ENCODE measurements at places on chromosomes 5 and 9.
A peak's percentile ranks its signal among the peaks of the same experiment; 100 is the strongest.

DNA sequence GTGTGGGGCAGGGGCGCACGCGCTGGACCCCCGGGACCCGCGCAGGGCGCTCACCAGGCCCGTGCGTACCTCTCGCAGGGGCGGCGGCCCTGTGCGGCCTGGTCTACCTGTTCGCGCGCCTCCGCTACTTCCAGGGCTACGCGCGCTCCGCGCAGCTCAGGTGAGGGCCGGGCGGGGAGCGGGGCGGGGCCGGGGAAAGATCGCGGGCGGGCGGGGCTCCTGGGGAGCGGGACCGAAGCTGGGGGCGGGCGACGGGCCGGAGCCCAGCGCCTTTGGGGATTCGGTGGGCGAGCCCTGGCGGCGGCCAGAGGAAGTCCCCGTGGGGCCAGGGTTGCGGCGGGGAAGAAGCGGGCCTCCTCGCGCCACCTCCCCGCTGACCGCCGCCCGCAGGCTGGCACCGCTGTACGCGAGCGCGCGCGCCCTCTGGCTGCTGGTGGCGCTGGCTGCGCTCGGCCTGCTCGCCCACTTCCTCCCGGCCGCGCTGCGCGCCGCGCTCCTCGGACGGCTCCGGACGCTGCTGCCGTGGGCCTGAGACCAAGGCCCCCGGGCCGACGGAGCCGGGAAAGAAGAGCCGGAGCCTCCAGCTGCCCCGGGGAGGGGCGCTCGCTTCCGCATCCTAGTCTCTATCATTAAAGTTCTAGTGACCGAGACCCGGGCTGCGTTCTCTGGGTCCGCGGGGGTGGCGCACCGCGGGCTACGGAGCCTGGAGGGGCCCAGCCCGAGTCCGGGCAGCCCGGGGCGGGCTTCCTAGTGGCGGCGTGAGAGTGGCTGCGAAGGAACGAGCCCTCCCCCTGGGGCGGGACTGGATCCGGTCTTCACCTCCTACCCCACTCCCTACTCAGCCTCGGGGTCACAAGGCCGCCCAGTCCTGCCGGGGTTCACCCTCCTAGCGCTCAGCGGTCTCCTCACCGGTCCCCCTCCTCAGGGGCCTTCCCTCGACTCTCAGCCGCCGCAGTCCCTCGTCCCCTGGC is 2.4 kb downstream of the LTC4S start:
- DNase-seq = peak; percentile 80

GRCh38 chr9:21779397-21779796 is 23.0 kb upstream of the MTAP start:
- no peak for DNase-seq

- DNase-seq = peak; percentile 28
Observed at GRCh38 chr5:139061274-139061673, 136.9 kb downstream of the SIL1 start.

GRCh38 chr5:150489360-150490295 is 18.3 kb upstream of the NDST1 start:
- no peak for DNase-seq

GRCh38 chr9:72043576-72043975 is 16.8 kb downstream of the C9orf57 start:
- no peak for DNase-seq

DNA sequence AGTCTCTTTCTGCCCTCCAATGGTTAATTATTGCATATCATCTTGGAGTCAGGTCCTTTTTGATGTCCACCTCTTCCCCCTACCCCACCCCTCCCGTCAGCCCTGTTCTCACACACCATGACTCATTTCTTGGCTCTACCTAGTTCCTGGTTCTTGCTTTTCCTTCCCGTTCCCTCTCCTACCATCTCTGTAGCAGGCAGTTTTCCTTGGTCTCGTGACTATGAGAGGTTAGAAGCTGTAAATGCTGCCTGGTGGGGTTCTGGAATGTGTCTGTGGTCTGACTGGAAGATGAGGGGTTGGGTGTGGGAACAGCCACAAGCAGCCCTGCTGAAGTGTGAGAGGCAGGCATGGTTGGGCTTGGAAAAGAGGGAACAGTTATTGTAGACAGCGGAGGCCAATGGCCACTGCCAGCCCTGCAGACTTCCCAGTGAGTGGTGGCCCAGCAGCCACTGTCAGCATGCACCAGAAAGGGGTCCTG is 18.2 kb downstream of the SLC22A5 start:
- peak; percentile 98 for DNase-seq

GRCh38 chr5:128213340-128213739 is 129.8 kb downstream of the SLC12A2 start:
- peak; percentile 64 for DNase-seq

DNA sequence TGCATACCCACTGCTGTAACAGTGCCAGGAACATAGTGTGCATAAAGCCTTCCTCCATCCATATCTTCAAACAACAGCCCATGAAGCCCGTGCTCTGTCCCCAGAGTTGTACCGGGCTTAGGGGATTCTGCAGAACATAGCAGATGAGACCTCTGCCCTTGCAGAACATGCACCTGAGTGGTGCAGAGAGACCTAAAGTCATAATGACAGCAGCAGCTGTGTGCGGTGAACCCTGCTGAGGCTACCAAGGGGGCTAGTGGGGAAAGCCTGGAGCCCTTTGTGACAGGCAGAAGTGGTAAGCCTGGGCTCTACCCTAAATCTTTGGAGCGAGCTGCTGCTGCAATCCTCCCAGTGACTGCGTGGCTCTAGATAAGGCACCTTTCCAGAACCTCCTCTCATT is 32.2 kb upstream of the BRD3 start:
- no peak for DNase-seq

DNA sequence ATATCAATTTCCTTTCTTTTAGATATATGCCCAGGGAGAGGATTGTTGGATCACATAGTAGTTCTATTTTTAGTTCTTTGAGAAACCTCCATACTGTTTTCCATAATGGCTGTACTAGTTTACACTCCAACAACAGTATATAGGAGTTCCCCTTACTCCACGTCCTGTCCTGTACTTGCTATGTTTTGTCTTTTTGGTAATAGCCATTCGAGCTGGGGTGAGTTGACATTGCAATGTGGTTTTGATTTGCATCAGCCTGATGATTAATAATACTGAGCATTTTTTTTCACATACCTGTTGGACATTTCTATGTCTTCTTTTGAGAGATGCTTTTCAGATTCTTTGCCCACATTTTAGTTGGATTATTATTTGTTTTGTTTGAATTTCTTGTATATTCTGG is 445.9 kb downstream of the NTRK2 start:
- DNase-seq = no peak

DNA sequence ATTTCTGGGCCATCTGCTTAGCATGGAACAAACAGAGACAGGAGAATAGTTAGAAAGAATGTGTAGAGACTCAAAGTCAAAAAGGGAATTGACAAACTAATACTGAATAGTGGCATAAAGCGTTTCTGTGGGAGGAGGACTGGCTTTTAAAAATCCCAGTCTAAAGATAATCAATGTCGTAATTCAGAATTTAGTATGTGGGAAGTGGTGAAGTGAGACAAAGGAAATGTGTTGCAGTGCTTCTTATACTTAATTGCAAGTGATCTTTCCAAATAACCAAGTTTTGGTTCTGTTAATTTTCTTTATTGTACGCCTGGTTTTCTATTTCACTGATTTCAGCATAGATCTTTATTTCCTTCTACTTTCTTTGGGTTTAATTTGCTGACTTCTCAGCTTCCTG is 133.2 kb downstream of the ENTREP1 start:
- DNase-seq = no peak

GRCh38 chr5:111848476-111848875 is 91.5 kb upstream of the NREP start:
- no peak for DNase-seq

DNA sequence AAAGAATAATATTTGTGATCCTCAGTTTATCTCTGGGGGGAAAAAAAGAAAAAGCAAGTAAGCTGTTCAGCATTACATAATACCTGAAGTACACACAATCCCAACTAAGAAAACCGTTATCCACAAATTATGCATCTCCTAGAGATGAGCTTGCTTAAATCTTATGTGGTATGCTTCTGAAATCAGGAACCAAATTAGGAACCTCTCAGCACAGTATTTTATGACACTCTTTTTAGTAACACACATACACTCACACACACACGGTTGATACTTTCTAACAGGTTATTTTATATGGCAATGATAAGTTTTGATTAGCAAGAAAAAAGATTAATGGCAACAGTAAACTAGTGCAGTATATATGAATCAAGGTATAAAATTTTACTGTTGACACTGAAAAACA is 1.2 kb upstream of the ZNF510 start:
- DNase-seq = no peak

DNA sequence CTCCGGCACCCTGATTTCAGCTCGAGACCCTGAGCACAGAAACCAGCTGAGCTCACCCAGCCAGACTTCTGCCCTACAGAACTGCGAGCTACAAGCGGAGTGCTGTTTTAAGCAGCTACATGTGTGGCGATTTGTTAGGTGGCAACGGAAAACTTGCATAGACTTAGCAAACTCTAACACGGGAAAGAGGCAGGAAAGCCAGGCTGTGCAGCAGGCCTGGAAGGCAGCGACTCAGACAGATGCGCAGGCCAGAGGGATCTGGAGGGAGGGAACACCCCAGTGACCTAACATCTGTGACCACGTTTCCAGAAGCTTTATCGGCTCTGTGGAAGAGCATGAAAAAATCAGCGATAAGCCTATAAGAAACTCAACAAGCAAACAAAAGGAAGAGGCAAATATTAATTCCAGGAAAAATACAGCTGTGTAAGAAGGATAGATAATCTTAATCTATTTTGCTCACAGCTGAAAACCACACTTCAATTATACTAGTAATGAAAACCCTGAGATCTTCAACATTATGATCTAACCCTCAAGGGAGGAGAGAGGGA is 11.0 kb downstream of the UBAC1 start:
- no peak for DNase-seq

GRCh38 chr9:105098370-105098769 is 146.1 kb upstream of the SLC44A1 start:
- no peak for DNase-seq

DNA sequence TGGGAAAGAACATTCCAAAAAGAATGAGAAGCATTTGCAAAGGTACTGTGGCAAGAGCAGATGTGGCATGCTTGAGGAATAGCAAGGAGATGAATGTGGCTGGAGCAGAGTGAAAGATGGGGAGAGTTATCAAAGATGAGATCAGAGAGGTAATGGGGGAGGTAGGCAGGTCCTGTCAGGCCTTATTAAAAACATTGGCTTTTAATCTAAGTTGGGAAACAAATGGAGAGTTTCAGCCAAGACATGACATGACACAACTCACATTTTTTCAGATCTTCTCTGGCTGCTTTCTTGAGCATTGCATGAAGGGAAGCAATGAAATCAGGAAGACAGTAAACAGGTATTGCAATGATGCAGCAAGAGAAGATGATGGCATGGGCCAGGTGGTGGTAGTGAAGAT is 120.3 kb downstream of the MUSK start:
- DNase-seq = no peak

DNA sequence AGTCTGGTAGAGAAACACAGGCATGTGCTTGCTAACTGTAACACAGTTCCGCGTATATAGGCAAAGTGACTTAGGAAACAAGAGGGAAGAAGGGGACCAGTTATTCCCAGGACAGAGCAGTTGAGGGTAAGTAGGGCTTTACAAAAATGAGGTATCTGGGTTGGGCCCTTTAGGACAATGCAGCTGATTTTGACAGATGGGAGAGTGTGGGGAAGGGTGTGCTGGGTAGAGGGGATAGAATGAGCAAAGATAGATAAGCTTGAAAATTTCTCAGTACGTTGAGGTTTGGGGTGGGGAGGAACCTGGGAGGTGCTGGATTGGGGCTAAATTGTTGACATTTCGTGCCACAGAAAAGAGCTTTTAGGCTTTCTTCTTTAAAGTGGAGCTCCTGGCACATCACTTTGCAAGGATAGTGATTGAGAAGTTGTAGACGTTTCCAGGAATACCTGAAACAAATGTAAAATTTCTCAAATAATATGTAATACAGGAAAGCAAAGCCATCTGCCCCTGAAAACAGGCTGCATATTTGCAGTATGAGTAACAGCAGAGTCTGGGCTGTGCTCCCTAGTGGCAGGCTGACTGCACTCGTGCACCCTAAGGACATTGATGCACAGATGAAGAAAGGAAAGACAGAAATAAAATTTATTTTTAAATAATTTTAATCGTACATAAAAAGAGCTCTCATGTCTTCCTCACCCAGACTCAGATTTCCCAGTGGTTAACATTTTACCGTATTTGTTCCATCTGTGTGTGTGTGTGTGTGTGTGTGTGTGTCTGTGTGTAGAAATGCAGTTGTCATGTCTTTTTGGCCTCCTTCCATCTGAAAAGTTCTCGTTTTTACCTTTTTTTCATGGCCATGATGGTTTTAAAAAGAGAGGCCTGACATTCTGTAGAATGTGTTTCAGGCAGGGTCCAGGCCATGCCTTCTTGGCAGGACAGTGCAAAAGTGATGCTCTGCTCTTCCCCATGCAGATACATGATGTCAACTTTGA is 144.9 kb upstream of the DMRT1 start:
- DNase-seq = peak; percentile 31

DNA sequence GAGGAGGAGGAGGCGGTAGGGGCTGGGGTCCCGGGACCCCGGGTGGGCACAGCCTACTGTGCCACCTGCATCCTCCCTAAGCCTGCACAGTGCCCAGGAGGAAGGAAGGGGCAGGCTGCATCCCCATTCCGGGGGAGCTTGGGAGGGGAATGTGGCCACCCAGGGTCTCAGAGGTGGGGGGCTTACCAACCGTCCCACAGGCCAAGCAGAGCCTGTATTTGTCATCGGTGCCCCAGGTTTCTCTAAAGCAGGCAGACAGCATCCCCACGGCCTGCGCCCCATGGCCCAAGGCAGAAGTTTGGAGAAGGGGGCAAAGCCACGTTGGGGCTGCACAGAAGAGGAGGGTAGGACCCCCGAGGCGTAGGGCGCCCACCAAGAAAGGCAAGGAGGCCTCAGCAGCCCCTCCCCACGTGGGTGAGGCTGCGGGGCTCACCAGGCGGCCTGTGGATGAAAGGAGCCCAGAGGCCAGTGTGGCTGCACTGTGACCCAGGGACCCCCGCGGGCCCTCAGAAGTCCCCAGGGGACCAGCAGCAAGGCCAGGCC is 507 bp upstream of the GPSM1 start:
- DNase-seq = no peak

Measured in RWPE1 (cell line).